Adrenal gland (tissue), 19 donors: ENCODE measurements at places on chromosomes 1 and 21. TPM values are rescaled to one million over a fixed set of nuclear protein-coding genes. Genes with fewer than 3 reads are reported as not detected.

DNA sequence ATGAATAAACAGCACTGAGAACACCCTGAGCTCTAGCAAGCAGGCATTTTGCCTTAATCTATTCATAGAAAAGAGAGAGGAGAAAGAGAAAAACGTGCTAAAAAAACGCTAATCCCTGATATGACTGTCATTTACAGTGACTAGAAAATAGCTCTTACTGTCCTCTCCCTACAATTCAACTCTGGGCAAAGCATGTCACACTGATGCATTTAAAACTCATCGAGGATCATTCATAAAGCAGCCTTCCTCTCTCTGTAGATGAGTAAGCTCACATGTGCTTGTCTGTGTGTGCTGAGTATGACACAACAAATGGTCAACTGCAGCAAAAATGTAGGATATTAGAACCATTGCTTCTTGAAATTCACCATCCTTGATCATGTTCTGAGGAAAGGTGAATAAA, 109.0 kb downstream of the SGIP1 start:
- no peaks in the 10 kb centered on the region for H3K36me3 ChIP-seq
- DNase-seq = no peak
- H3K4me3 ChIP-seq = no peak overlapping the region
- H3K27ac ChIP-seq = no peak overlapping the region

C1orf116 gene
- polyA plus RNA-seq = 0.20 TPM

RERE gene
- 33.4 TPM for polyA plus RNA-seq

UBE2U gene
- polyA plus RNA-seq = not detected

GRCh38 chr1:111732718-111733117, 6.5 kb downstream of the INKA2 start:
- no peak for DNase-seq
- H3K36me3 ChIP-seq = no peaks in the 10 kb centered on the region
- H3K4me3 ChIP-seq = no peak overlapping the region
- no peaks in the 10 kb centered on the region for H3K4me1 ChIP-seq

PTGFR gene
- polyA plus RNA-seq = 6.1 TPM

DMRTB1 gene
- not detected for polyA plus RNA-seq

SLC16A4 gene
- 3.2 TPM for polyA plus RNA-seq

- no peak for DNase-seq
- H3K36me3 ChIP-seq = no peaks in the 10 kb centered on the region
- no peaks in the 10 kb centered on the region for H3K27me3 ChIP-seq
- H3K27ac ChIP-seq = no peak overlapping the region
- no peak overlapping the region for H3K4me3 ChIP-seq
Observed at GRCh38 chr1:227422581-227422980, 104.3 kb upstream of the CDC42BPA start.

GRCh38 chr1:27664291-27664690, 7.7 kb downstream of the IFI6 start:
- H3K4me1 ChIP-seq = peaks cover 2% of the 10 kb centered on the region
- H3K27me3 ChIP-seq = no peaks in the 10 kb centered on the region
- H3K27ac ChIP-seq = no peak overlapping the region
- no peak for DNase-seq

- DNase-seq = no peak
- no peak overlapping the region for H3K27ac ChIP-seq
- no peaks in the 10 kb centered on the region for H3K4me1 ChIP-seq
- H3K36me3 ChIP-seq = no peaks in the 10 kb centered on the region
- no peak overlapping the region for H3K4me3 ChIP-seq
Observed at GRCh38 chr21:43193088-43193650, 24.4 kb downstream of the CRYAA start.

- peaks cover 6% of the 10 kb centered on the region for H3K4me1 ChIP-seq
- H3K27me3 ChIP-seq = no peaks in the 10 kb centered on the region
- no peak overlapping the region for H3K4me3 ChIP-seq
- H3K36me3 ChIP-seq = no peaks in the 10 kb centered on the region
- no peak overlapping the region for H3K27ac ChIP-seq
Observed at GRCh38 chr1:224736619-224737352, 120.7 kb downstream of the CNIH3 start.

LMX1A gene
- 0.08 TPM for polyA plus RNA-seq
